ENCODE measurements at places on chromosomes 3 and 15.

DNA sequence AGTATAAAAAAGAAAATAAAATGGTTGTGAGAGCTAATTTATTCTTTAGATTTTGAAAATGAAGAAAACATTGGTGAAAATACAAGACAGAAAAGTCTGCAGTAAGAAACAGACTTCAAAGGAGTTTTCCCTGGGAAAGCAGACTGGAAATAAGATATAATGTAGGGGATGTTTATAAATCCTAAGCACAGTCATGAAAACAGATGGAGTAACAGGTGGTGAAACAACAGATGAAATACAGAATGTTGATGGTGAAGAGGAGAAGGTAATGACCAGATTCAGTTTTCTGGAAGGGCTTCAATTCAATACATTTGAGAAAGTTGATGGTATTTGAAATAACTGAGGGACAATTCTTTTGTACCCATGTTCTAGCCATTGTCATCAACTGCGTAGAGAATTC is 353.9 kb downstream of the CHL1 start:
- DNase-seq, result no peak

GRCh38 chr3:65314269-65314668 is 626.5 kb upstream of the ADAMTS9 start:
- DNase-seq, result no peak

- no peak for DNase-seq
Observed at GRCh38 chr15:80526556-80527340, 122.6 kb downstream of the ARNT2 start.

- DNase-seq, result no peak
Observed at GRCh38 chr3:53748512-53749271, 97.5 kb downstream of the CHDH start.

GRCh38 chr3:196220587-196220986 is 4.3 kb downstream of the SLC51A start:
- no peak for DNase-seq

DNA sequence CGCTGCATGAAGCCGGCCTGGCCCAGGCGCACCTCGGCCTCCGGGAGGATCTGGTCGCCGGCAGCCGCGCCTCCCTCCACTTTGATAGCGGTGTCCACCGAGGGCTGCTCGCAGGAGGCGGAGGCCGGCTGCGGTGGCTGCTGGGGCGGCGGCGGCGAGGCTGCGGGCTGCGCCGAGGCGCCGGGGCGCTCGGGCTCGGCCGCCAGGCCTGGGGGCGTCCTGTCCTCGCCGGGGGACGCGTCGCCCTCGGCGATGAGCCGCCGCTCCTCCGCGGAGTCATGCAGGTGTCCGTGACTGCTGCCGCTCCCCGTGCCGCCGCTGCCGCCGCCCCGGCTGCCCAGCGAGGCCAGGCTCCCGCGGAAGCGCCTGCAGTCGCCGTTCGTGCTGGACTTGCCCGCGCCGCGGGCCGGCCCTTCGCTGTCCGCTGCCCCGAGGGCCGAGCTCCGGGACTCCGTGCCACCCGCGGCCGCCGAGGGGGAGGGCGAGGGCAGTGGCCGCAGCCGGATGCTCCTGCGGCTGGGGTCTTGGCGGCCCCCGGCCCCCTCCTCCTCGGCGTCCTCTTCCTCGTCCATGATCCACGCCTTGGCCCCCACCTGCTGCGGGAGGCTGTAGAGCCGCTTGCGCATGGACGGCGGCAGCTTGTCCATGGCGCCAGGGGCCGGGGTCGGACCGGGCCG is 996 bp downstream of the HCN4 start:
- no peak for DNase-seq

GRCh38 chr3:155192957-155193746 is 100.3 kb downstream of the STRIT1 start:
- no peak for DNase-seq

- DNase-seq, result no peak
Observed at GRCh38 chr15:74133694-74134386, 3.5 kb downstream of the ISLR2 start.

GRCh38 chr3:197231321-197231720 is 67.1 kb downstream of the DLG1 start:
- DNase-seq, result no peak

DNA sequence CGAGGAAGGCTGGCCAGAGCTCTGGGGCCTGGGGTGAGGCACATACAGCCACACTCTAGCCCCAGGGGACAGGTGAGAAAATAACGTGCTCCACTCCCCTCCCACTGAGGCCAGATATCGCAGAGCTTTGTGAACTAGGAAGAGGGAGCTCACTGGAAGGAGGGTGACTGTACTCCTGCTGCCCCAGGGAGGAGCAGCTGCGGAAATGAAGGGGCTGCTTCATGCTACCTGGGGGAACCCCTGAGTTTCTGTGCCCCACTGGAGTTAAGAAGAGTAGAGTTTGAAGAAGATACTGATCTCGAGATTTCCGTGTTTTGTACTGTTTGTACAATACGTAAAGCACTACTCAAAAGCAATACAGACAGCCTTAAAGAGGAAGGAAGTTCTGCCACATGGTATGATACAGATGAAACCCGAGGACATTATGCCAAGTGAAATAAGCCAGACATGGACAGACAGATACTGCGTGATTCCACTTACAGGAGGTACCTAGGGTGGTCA is 44.6 kb downstream of the CMTM6 start:
- peak; percentile 81 for DNase-seq

DNA sequence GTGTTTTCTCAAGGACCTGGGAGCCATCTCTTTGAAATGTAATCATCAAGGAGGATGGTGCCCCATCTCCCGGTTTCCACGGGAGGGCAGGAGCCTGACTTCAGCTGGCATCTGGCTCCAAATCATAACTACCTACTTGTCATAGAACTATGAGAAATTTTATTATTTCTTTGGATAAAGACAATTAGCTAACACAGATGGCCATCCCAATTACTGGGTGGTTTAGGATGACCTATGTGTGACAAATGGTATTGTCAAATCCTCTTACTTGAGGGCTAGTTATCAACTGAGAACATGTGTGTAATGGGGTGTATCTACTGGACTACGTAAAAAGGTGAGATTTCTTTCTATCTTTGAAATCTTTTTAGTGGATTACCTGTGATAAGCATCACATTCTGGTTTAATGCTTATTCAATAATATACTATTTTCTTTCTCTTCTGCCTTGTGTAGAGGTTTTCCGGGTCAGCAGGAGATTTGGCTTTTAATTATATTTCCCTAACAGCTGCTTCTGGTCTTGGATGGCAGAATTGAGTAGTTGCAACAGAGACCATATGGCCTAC is 15.3 kb upstream of the PARP14 start:
- DNase-seq, result no peak

DNA sequence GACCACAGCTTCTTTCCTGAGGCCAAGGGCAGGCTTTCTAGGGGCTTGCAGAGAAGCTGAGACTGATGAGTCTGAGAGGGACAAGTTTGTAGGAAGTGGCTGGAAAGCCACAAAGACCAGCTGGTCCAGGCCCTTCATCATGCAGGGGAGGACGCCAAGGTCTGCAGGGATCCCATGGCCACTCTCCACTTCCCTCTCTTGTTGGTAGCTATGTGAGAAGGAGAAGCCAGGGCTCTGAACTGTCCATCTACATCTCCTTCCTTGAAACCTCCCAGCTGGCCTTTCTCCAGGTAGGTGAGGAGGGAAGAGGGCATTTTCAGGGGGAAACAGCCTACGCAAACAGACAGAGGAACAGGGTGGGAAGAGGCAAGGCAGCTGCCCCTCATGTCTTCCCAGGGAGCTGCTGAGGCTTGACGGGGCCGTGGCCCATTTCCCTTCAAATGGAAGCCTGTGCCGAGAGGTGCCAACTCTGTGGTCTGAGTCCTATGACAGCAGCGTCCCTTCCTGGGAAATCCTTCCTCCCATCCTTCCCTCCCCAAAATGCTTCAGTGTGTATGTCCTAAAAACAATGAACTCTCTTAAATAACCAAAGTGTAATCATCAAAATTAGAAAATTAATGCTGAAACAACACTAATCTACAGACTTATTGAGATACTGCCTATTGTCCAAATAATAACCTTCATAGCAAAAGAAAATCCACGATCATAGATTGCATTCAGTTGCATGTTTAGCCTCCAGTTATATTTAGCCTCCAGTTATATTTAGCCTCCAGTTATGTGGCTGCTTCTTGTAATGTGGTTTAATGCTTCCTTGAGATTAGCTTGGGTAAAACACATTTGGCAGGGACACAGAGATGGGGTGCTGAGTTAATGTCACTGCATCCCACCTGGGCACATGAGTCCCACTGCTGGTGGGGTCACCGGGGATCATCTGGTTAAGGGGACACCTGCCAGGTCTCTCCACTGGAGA is 36.0 kb downstream of the GNB5 start:
- no peak for DNase-seq

DNA sequence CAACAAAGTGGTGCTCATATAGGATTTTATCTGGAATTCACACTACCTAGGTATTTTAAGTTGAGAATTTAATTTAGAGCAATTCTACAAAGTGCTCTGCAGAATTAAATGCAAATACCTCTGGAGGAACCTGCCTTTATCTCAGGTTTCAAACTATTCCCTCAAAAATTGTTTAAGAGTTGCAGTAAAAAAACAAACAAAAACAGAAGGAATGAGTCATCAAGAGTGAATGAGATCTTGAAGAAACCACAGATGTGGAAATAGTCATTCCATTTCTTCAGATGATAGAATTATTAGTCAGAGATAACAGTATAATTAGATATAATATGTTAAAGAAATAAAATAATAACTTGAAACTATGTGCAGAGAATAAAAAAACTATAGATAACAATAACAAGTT is 80.8 kb upstream of the SCN5A start:
- no peak for DNase-seq

DNA sequence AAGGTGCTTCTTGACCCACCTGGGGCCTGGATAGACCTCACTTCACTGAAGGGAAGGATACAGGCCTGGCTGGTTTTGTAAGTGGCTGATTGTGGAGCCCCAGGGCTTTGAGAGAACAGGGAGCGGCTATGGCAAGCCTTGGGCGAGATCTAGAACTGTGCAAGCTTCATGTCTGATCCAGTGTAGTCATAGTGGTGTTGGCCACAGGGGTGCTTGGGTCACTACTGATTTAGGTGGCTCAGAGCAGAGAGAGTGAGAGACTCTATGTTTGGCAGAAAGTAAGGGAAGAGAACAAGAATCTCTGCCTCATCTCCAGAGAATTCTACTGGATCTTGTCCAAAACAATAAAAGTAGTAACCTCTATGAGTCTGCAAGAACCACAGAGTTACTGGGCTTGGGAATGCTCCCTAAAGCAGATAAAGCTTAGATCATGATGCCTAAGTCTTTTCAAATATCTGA is 394.2 kb upstream of the EPHA3 start:
- no peak for DNase-seq

DNA sequence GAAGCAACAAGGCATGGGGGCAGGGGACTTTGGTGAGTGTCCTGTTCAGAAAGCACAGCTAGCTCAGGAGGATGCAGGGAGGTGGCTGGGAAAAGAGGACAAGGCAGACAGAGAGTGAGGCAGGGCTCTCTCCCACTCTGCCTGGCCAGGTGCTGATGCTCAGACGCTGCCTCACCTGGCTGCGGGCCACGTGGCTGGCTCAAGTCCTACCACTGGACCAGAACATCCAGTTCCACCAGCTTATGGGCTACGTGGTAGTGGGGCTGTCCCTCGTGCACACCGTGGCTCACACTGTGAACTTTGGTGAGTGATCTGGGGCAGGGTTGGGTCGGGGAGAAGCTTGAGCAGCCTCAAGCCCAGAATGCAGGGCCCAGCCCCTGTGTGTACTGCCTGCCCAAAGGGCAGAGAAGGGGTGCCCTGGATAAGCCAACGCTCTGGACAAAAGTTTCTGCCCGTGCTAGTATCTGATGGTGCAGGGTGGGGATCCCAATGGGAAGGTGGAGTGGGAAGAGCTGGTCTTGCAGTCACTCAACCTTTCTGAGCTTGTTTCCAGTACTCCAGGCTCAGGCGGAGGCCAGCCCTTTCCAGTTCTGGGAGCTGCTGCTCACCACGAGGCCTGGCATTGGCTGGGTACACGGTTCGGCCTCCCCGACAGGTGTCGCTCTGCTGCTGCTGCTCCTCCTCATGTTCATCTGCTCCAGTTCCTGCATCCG is 20.9 kb downstream of the NOX5 start:
- DNase-seq, result no peak

DNA sequence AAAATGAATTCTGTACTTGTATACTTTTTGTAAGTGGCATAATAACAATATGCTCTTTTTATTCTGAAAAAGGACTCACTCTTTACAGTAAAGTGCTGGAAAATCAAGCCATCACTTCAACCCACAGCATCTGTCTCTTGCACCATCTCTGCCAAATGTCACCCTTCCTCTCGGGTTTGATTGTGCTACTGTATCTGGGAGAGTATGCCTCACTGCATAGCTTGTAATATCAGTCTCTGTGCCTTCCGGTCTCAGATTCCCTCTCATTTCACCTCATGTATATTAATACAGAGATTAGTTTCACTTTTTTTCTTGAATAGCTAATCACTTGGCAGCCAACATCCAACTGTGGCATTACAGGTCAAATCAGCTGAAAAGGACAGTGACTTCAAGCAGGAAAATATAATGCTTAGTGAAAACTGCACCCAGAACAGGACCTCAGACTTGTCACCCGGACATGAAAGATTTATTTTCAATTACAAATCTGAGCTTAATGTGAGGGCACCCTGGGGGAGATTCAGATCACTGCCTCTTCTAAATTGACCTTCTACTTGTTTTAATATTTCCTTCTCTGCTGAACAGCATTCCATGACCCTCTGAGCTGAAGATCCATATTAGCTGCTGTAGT is 605.8 kb upstream of the NAALADL2 start:
- DNase-seq, result no peak

DNA sequence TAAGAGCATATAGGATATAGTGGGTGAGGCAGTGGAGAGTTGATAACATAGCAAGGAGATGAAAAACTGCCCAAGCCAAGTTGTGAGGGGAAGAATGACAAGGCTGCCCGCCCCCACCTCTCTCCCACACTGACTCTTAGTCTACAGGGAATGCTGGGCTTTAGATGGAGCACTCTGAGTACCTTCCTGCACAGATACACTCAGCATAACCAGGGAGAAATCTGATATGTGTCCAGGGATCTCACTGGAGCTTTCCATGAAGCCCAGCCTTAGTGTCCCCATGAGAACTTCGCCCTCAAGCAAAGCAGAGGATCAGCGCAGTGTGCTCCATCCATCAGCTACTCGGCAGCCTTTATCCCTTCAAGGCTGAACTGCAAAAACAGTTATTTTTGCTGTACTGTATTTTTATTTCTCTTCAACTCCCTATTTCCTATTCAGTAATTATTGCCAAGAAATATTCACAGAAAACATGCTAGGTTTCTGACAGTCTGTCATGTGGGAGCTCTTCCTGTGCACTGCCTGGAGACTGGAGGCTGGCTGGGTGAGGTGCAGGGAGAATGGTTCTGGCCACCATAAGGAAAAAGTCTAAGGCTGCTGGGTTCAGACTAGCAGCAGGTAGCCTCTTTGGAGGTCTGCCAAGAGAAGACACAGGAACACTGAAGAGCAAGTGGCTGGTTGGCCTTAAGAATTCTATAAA is 475.2 kb upstream of the PPP2R3A start:
- no peak for DNase-seq

- no peak for DNase-seq
Observed at GRCh38 chr3:171417813-171418212, 42.4 kb downstream of the TNIK start.

GRCh38 chr15:99721104-99721778 is 12.0 kb downstream of the LYSMD4 start:
- DNase-seq, result no peak

- DNase-seq, result no peak
Observed at GRCh38 chr15:89187301-89187985, 33.9 kb downstream of the RLBP1 start.

All from T-helper 22 cell (primary cell).